ENCODE measurements at places on chromosomes 7 and 10. TPM values are rescaled to one million over a fixed set of nuclear protein-coding genes. Genes with fewer than 3 reads are reported as not detected.

Gene MSMB
- not detected for total RNA-seq

Gene FIGNL1
- total RNA-seq, result 10.6 TPM

Gene CABCOCO1
- total RNA-seq, result not detected

Gene WEE2
- not detected for total RNA-seq

Gene CYP26C1
- 0.04 TPM for total RNA-seq

Gene UTF1
- not detected for total RNA-seq

Gene MUC3A
- not detected for total RNA-seq

Gene PNLIPRP1
- total RNA-seq, result not detected

Gene GPER1
- 0.30 TPM for total RNA-seq

Gene RAPGEF5
- total RNA-seq, result 6.5 TPM

Gene CAMK1D
- 1.2 TPM for total RNA-seq

Gene DGKB
- total RNA-seq, result 0.32 TPM

Gene NXPH1
- not detected for total RNA-seq

Gene PILRA
- 0.45 TPM for total RNA-seq

Gene DENND2A
- total RNA-seq, result 8.3 TPM

Gene ASB10
- total RNA-seq, result not detected

Gene DNAH11
- total RNA-seq, result 5.0 TPM

Gene CFAP58
- total RNA-seq, result 0.74 TPM

Gene SPAM1
- total RNA-seq, result not detected

Gene EFCAB10
- not detected for total RNA-seq

Gene TRIM50
- not detected for total RNA-seq

Gene HABP2
- total RNA-seq, result 0.08 TPM

Gene ITIH2
- total RNA-seq, result not detected

Gene MOSPD3
- 14.9 TPM for total RNA-seq

Gene RELN
- under 0.01 TPM for total RNA-seq

Gene TMEM236
- not detected for total RNA-seq

Gene PDZD7
- 7.0 TPM for total RNA-seq

Gene FBXO24
- total RNA-seq, result 3.8 TPM

Gene PKD2L1
- not detected for total RNA-seq

Gene FGFBP3
- 1.1 TPM for total RNA-seq

Gene BUB3
- 250 TPM for total RNA-seq

Gene CYP2C19
- not detected for total RNA-seq

Gene TRIL
- total RNA-seq, result 0.37 TPM

Gene GATA3
- 0.87 TPM for total RNA-seq

Gene UNC5B
- total RNA-seq, result 1.2 TPM

Gene LIPN
- not detected for total RNA-seq

Gene NKX2-3
- not detected for total RNA-seq

Gene CCDC172
- total RNA-seq, result not detected

Gene TDRD1
- total RNA-seq, result not detected

Gene ZNF365
- total RNA-seq, result 3.3 TPM

Gene SYCE1
- total RNA-seq, result not detected

Gene ZNF487
- total RNA-seq, result 4.9 TPM

Gene NPFFR1
- not detected for total RNA-seq

Gene CNNM1
- total RNA-seq, result not detected

All from A375 (cell line).